Liver (tissue), 10 donors: ENCODE measurements at places on chromosomes 13 and 19.

DNA sequence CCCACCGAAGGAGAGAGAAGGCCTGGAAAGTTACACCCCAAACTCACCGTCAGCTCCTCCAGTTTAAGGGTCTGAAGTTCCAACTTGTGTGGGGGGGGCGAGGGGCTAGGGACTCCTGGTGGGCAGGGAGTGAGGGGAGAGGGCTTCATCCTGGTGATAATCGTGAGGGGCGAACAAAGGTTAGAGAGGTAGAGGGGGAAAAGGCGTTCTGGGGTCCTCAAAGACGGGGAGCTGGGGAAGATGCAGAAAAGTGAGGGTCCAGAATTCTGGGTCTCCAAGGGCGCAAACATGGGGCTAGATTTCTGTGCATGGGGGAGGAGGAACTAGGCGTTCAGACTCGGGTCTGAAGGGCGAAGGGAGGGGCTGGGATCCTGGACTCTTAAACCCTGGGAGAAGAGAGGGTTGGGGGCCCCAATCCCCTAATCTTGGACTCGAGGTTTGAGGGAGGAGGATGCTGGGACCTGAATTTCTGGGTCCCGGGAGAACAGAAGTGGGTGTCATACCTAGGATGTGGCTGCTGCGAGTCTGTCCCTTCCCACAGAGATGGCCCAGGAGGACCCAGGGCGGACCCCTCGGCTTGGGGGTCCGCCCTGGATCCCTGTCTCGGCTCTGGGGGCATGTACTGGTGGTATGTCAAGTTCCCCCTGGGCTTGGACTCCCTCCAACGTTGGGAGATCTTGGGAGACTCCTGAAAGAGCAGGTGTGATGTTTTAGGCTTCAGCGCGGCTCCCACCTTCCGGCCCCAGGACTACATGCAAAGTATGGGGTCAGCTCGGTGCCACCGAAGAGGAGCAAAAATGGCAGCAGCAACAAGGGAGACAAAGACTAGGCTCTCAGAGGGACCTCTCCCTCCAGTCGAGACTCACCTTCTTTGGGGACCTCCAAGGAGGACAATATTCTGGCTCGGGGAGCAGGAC lies 4.5 kb downstream of the MAMSTR start:
- DNase-seq, result no peak

- DNase-seq, result no peak
Observed at GRCh38 chr13:89602655-89603054, 1744.8 kb upstream of the MIR17HG start.

GRCh38 chr13:26984337-26984736 lies 187.3 kb downstream of the USP12 start:
- no peak for DNase-seq

GRCh38 chr19:58516964-58517833 lies 2.4 kb downstream of the ZBTB45 start:
- DNase-seq, result no peak

GRCh38 chr19:18349524-18350128 lies 9.2 kb downstream of the PGPEP1 start:
- DNase-seq, result peak; percentile 78

GRCh38 chr13:100506600-100507422 lies 81.8 kb downstream of the GGACT start:
- no peak for DNase-seq
